Left renal cortex interstitium (tissue), 4 donors: ENCODE measurements at places on chromosomes 4 and X. TPM values are rescaled to one million over a fixed set of nuclear protein-coding genes. Genes with fewer than 3 reads are reported as not detected.

- DNase-seq: no peak
Measured at GRCh38 chr4:77834403-77834802, 15.2 kb upstream of the CNOT6L start.

GRCh38 chrX:100745205-100745604 lies 13.3 kb upstream of the SYTL4 start:
- no peak for DNase-seq

GRCh38 chr4:168877511-168878491 lies 132.3 kb downstream of the CBR4 start:
- no peak for DNase-seq

DNA sequence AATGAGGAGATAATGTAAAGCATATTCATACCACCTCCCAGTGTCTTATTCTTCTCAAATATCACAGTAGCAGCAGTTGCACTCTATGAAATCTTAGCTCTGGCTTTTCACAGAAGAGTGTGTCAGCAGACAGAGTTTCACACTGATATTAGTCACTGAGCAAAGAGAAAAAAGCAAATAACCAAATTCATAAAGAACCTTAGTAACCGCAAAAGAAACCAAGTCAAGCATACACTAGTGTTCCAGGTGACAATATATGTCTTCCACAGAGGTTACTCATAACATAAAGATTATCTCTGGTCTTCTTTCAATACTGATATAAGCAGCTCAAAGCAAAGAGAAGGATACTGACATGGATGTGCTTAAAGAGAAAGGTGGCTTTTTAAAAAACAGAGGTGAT lies 181.7 kb upstream of the EDNRA start:
- DNase-seq: no peak

GRCh38 chrX:109501176-109501575 lies 19.3 kb upstream of the GUCY2F start:
- DNase-seq: no peak

DNA sequence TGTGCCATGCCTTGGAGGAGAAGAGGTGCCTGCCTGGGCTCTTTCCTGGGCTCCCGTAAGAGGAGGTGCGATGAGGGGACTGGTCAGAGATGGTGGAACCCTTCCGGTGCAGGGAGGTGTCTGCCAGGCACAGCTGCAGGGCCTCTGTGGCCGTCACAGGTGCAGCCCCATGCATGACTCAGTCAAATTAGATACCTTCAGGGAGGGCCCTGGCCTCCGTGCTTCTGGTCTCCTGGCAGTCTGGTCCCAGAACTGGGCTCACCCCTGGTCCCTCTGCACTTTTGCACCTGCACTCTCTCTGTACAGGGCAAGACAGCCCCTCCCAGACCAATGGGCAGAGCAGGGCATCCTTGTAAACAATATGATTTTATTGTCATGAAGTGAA lies 49.9 kb upstream of the LRPAP1 start:
- no peak for DNase-seq

AKAP17A gene
- 58.0 TPM for polyA plus RNA-seq

DNA sequence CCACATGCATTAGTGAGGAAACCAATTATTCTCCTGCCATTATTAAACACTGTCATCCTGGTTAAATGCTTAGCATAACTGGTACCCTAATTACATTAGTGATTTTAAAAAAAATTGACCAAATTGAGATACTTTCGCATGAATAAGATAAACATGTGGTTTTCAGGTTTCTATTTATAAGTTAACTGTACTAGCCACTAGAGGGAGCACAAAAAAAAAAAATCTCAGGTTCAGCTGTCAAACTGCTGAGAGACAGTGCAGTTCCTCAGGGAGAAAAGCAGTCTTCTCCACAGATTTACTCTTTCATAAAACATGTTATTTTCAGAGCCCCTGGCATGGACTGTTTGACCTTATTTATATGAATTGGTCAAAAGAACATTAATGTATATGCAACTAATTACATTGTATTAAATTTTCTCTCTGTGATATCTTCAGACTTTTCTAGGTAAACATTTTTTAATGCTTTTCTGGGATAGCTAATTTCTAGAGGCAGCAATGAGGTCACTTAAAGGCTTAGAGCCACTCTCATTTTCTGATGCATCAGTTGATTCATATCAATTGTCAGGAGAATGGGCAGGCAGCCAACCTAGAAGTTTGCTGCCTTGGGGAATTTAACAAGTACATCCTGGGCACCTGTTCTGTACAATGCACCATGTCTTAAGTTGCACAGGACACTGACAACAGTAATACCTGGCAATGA lies 167.5 kb downstream of the CDS1 start:
- DNase-seq: no peak

GRCh38 chr4:119646347-119647071 lies 17.9 kb upstream of the PDE5A start:
- no peak for DNase-seq

- peak; percentile 12 for DNase-seq
Measured at GRCh38 chrX:115533485-115533884, 27.5 kb upstream of the PLS3 start.

DNA sequence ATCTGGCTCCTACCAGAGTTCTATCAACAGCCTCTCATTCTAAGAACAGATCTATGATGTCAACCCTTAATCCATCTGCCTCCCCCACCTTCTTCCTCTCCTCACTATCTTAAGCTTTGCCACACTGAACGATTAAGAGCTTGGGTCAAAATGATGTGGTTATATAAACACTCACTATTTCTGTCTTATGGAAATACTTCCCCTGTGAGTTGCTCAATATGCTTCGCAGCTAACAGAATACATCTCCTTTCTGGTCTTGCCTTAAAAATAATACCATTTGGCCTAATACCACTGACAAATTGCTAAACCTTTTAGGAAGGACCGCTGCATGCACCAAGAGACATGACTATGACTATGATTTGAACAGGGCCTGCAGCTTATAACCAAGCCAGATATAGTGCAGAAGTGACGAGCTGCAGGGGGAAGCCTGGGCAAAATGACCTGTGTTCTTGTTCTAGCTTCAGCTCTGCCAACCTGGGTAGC lies 130.9 kb downstream of the RNF150 start:
- DNase-seq: no peak

- no peak for DNase-seq
Measured at GRCh38 chr4:153274967-153275366, 69.5 kb upstream of the MND1 start.

ARHGEF9 gene
- polyA plus RNA-seq: 42.5 TPM

DNA sequence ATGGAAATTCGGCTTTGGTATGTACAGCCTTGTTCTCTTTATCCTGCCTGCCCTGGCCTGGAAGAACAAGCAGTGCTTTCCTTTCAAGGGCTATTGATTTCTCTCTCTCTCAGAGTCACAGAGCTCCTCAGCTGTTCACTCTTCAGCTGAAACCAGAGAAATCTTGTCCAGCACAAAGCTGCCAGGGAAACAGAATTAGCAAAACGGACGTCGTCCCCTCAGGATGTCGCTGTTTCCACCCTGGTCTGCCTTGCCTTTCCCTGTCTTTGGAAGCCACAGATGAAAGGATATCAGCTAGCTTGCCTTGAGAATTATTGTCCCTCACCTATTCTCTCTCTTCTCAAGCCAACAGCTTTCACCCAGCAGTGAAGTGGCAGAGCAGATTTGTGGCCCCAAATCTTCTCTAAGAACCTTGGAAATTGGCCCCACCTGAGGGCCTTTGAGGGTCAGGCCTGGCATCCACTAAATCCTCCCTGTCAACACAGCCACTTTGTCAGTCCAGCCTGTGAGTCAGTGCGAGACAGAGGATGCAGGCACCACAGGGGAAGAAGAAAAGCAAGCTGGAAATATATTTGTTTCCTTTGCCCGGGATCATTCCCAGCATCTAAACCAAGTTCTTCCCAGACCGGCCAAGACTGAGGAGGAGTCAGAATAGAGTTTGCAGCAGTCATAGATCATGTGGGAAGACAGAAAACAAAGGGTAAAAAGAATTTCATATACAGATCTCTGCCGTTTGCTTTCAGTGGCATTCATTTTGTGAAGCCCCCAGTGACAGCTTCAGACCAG lies 63.8 kb upstream of the MTM1 start:
- no peak for DNase-seq

DNA sequence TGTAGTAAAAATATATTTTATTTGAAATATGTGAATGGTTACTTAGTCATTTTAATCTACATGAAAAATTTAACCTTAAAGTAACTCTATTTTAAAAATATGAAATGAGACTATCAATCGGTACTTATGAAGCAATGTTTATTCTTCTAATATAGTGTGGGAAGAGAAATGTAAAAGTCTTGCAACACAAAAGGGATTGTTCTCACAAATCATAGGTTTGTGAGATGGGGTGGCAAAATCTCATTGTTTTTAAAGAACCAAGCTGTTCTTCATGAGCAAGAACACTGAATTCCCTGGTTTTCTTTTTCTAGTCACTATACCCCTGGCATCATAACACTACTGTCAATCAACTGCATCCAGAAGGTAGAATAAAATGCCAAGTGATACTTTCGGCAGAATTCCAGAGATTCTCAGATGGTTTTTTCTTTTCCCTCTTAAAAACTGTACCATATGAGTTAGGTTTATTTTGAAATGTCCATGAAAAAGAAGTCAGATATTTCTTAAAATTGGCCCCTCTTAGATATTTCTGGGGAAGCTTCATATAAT lies 52.2 kb downstream of the SNCA start:
- DNase-seq: no peak

- DNase-seq: no peak
Measured at GRCh38 chrX:108271397-108271787, 166.8 kb downstream of the COL4A6 start.

NHSL2 gene
- polyA plus RNA-seq: 10.2 TPM

KCND1 gene
- polyA plus RNA-seq: 3.0 TPM

DNA sequence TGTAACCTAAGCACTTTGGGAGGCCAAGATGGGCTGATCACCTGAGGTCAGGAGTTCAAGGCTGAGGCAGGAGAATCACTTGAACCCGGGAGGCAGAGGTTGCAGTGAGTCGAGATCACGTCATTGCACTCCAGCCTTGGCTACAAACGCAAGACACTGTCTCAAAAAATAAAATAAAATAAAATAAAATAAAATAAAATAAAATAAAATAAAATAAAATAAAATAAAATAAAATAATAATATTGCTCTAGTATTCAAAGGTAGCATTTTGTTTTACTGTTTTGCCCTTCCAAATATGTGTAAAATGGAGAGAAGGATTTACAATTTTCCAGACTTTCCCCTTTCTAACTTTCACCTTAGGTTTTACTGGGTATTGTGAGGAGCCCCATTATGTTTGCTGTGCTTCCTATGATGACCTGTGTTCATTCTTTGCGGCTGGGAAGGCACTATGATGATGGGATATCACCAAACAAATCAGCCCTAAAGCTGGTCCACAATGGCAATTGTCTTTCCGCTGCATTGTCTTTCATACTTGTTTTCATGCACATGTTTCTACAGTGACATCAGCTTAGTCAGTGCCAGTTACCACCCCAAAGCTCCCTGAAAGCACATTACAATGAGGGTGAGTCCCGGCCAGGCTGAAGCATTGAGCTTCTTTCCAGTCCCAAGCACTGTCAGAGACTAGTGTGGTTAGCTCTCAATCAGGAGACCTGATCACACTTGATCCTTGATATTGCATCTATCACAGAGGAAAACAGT lies 50.8 kb downstream of the DTHD1 start:
- no peak for DNase-seq

GIMD1 gene
- 0.11 TPM for polyA plus RNA-seq

PRKX gene
- polyA plus RNA-seq: 11.7 TPM

OPRPN gene
- not detected for polyA plus RNA-seq

DNA sequence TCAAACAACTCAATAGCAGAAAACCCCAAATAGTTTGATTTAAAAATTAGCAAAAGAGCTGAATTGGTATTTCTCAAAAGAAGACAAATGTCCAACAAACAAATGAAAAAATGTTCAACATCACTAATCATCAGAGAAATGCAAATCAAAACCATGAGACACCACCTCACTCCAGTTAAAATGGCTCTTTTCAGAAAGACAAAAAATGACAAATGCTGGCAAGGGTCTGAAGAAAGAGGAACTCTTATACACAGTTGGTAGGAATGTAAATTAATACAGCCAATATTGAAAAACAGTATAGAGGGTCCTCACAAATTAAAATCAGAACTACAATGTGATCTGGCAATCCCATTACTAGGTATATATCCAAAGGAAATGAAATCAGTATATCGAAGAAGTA lies 70.4 kb downstream of the FBXL5 start:
- DNase-seq: no peak

- DNase-seq: no peak
Measured at GRCh38 chr4:18689308-18690115, 668.0 kb upstream of the LCORL start.

GRCh38 chrX:16983051-16983450 lies 36.6 kb downstream of the REPS2 start:
- no peak for DNase-seq

DNA sequence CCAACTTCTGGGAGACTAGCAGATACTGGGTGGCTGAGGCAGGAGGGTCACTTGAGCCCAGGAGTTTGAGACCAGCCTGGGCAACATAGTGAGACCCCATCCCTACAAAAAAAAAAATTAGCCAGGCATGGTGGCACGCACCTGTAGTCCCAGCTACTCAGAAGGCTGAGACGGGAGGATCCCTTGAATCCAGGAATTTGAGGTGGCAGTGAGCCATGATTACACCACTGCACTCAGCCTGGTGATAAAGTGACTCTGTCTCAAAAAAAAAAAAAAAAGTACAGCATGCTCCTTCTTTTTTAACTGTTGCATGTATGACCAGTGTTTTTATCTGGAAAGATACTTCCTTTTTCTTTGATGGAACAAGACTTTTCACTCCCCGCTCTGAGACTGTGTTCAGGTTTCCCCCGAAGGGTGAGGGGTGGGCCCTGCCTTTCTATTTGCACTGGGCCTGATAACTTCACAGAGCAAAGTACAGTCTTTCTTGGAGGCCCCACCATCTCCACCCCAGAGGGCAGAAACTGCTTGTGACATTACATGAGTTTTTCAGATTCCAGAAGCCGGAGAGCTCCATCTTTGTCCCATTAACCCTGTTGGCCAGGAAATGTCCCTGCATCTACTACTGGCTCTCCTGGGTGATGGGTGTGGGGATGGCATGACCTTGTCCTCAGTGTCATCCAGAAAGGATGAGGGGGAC lies 35.2 kb downstream of the NYX start:
- DNase-seq: no peak

CXCL8 gene
- 0.51 TPM for polyA plus RNA-seq

- DNase-seq: no peak
Measured at GRCh38 chr4:129176864-129177263, 80.9 kb downstream of the C4orf33 start.
